ENCODE measurements at places on chromosomes 1 and 21.

DNA sequence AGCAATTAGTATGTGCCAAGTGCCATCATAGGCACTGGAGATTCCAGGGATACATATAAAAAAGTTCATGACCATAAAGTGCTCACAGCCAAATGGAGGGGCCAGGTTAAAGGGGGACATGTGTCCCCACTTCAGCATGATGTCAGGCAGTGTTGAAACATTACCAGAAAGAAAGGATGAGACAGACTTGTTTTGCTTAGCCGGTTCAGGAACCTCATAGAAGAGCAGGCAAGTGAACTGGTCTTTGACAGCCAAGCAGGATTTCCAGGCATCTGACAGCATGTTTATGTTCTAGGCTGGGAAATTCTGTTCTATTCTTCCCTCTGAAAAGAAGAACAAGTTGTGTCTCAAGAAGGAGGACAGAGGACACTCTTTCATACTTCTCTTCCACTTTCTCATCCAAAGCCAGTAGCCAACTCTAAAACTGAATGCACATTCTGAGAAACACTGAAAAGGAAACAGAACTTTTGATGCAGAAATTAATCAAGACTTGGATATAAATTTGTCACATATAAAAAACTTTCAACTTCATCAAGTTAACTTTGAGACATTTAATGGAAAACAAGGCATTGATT, 39.7 kb downstream of the GLUL start:
- DNase-seq, result no peak

- peak; percentile 79 for DNase-seq
Measured at GRCh38 chr1:32991386-32991785, 26.8 kb upstream of the RNF19B start.

DNA sequence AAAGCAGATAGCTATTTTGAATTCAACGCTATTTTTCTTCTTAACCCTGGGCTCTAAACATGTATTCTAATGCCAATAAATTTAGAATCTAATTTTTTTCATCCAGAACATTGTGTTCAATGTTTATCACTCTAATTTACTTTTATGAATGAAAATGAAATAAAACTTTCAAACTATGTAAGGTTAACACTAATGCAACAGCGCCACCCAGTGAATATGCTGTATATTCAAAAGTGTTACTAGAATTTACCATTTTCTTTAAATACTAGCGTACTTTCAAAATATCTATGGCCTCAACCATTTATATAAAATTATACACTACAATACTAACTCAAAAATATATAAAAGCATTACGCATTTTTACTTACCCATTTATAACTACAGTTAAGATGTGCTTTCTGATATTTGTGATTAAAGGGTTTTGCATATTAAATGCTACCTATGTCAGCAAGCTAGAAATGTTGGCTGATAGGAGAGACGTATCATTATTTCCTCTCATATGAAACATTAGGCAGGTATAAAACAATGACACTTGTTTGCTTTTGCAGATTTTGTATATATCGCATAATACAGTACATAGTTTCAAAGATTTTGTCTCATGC, 5.9 kb upstream of the NUF2 start:
- peak; percentile 9 for DNase-seq

DNA sequence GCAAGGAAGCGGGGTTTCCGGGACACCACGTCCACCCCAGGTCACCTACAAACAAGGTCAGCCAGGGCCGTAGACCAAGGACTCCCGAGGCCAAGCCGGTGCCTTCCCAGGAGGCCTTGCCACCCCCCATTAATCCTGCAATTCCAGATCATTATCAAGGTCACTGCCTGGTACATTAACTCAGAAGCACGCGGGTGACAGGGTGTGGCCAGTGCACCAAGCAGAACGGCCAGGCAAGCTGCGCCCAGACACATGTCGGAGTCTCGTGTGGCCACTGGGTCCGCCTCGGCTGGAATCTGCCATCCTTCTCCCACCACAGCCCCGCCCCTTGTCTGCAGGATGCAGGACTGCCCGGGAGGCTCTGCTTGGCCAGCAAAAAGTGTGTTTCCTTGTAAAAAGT, 144.7 kb downstream of the PRDM16 start:
- no peak for DNase-seq

GRCh38 chr1:66852870-66853269, 51.8 kb upstream of the INSL5 start:
- DNase-seq, result peak; percentile 12

- no peak for DNase-seq
Measured at GRCh38 chr1:2300851-2301606, 72.9 kb downstream of the SKI start.

GRCh38 chr1:62516600-62516999, 79.8 kb downstream of the USP1 start:
- no peak for DNase-seq

- DNase-seq, result no peak
Measured at GRCh38 chr1:229436201-229436600, 2.3 kb upstream of the ACTA1 start.

GRCh38 chr1:173383351-173383750, 93.8 kb upstream of the PRDX6 start:
- DNase-seq, result no peak

DNA sequence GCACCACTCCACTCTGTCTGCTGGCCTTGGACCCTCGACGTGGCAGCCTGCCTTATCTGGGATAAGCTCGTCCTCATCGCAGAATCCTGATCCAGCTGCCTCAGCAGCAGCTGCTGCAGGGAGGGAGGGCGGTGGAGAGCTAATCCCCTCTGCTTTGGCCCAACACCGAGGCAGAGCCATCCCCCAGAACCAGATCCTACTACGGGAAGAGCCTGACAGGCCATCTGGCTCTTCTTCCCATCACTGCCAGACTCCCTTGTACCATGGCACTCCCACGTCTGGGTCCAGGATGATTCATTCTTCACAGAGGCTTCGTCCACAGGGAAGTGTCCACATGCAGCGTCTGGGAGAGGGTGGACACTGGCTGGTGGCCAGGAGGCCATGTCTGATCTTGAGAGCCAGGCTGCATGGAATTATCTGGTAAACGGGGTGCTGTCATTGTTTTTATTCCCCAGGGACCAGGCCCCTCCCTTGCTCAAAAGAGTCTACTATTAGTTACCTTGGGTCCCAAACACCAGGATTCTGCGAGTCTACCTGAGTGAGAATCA, 14.6 kb upstream of the PKP1 start:
- DNase-seq, result peak; percentile 54

GRCh38 chr1:169091480-169091941, 15.0 kb upstream of the ATP1B1 start:
- DNase-seq, result no peak

GRCh38 chr1:206890125-206891060, 6.8 kb upstream of the IL24 start:
- DNase-seq, result peak; percentile 98

DNA sequence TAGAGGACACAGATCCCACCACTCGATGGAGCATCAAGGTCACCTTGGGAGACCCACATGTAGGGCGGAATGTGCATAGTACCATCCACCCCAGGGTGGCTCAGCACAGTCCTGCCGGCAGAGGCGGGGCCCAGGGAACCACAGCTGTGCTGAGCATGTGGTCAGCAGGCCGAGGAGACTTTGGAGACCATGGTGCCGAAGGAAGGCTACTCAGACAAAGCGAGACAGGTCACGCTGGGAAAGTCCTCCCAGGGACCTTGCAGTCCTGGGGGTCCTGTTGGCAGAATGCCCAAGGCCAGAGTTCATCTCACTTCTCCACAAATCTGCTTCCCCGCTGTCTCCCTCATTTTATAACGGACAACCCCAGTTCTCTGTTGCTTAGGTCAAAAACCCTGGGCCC, 22.5 kb downstream of the WNT3A start:
- no peak for DNase-seq

DNA sequence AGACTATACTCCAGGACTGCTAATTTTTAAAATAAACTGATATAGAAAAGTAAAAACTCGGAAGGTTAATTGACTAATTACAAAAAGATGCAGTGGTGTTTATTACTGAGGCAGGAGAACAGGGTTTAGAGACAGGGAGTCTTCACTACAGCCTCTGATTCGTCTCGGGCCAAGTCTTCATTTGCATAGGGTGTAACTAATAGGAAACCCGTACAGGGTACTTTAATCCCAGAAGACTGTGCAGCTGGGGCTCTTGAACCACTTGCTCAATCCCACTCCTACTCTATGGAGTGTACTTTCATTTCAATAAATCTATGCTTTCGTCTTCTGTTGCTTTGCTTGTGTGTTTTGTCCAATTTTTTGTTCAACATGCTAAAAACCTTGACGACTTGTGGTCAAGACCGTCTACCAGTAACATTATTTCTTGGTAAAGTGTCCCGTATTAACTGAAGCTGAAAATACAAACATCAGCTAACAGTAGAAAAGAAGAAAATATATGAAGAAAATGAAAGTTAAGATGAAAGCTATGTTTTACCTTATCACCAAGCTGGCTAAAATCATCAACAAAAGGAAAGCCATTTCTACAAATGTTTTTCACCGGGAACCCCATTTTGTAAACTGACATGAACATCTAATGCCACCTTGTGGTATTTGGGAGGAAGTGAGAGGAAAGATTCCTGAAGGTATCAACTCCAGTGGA, 8.0 kb downstream of the SDHB start:
- no peak for DNase-seq

DNA sequence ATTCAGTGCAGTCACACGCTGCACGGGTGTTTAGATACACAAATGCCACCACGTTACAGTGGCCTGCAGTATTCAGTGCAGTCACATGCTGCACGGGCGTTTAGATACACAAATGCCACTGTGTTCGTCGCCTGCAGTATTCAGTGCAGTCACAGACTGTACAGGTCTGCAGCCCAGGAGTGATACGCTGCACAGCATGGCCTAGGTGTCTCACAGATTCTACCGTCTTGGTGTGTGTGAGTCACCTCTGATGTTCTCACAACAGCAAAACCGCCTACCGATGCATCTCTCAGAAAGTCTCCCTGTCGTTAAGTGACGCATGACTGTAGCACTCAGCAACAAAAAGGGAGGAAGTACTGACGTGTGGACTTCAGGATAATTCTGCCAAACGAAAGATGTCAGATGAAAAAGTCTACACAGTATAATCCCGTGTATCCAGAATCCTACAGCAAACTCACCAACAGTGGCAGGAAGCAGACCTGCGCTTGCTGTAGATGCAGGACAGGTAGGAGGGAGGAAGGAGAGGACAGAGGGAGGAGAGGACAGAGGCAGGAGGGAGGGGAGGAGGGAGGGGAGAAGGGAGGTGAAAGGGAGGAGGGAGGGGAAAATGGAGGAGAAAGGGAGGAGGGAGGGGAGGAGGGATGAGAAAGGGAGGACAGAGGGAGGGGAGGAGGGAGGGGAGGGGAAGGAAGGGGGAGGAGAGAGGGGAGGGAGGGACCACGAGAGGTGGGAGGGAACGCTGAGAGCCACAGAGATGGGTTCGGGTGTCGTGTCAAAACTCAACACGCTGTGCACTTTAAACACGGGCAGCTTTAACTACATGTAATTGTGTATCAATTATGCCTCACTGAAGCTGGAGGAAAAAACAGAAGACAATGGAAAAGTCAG, 36.3 kb upstream of the PCBP3 start:
- DNase-seq, result no peak

- DNase-seq, result no peak
Measured at GRCh38 chr1:167249702-167250101, 29.0 kb downstream of the POU2F1 start.

- no peak for DNase-seq
Measured at GRCh38 chr1:169151338-169151837, 44.9 kb downstream of the ATP1B1 start.

- DNase-seq, result peak; percentile 49
Measured at GRCh38 chr1:95547005-95547404, 313.0 kb downstream of the RWDD3 start.

- no peak for DNase-seq
Measured at GRCh38 chr1:5739561-5740078, 252.6 kb downstream of the NPHP4 start.

DNA sequence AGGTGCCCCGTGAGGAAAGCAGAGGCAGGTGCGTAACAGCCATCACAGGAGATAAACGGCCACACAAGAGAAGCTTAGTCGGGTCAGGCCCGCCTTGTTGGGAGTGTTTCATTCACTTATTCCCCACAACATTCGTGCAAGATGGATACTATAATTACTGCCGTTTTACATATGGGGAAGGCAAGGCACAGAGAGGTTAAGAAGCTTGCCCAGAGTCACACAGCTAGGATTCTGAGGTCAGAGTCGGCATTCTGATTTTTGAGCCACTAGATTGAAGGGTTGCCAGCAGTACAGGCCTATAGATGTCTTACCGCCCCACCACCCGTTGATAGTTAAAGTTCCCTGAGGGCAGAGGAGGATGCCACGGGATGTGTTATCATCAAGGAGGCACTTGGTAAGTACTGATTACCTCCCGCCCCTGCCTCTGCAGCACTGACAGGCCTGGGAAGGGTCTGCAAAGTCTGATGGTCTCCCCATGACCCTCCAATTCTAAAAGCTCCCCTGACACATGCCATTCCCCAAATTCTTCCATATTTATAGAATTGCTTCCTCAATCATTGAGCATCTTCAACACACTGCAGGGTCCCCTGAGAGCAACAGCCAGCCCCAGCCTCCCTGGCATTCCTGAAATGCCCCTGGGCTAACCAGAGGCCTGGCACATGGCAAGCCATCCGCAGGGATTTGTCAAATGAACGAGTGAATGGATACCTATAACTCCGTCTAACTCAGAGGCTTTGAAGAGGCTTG, 74.7 kb upstream of the CLDN14 start:
- no peak for DNase-seq

GRCh38 chr1:25037174-25038074, 107.3 kb upstream of the RUNX3 start:
- DNase-seq, result no peak

- no peak for DNase-seq
Measured at GRCh38 chr1:101205457-101205856, 31.4 kb upstream of the S1PR1 start.

GRCh38 chr1:117820096-117820495, 109.3 kb downstream of the GDAP2 start:
- DNase-seq, result no peak

DNA sequence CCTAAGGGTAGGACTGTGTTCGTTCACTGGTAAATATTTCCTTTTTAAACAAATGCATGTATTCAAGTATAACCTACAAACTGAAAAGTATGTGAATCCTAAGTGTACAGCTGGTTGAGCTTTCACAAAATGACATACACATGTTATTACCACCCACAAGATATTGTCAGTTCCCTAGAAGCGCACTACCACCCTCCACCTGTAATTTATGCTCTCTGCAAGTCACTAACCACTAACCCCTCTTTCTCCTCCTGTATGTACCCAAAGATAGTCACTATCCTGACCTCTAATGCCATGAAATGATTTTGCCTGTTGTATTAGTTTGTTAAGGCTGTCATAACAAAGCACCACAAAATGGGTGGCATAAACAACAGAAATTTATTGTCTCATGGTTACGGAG, 82.8 kb upstream of the CHODL start:
- DNase-seq, result no peak

GRCh38 chr1:63774617-63775417, 1.0 kb downstream of the ROR1 start:
- no peak for DNase-seq

GRCh38 chr1:15696956-15697521, 12.9 kb downstream of the PLEKHM2 start:
- no peak for DNase-seq

- DNase-seq, result no peak
Measured at GRCh38 chr1:178382372-178382771, 114.4 kb downstream of the CLEC20A start.

- no peak for DNase-seq
Measured at GRCh38 chr1:171873664-171874063, 32.4 kb downstream of the DNM3 start.

Data from foreskin keratinocyte (primary cell).